ENCODE measurements at places on chromosomes 4 and X.

- DNase-seq, result no peak
These were observed 16.9 kb downstream of the STAP1 start for GRCh38 chr4:67575232-67576058.

DNA sequence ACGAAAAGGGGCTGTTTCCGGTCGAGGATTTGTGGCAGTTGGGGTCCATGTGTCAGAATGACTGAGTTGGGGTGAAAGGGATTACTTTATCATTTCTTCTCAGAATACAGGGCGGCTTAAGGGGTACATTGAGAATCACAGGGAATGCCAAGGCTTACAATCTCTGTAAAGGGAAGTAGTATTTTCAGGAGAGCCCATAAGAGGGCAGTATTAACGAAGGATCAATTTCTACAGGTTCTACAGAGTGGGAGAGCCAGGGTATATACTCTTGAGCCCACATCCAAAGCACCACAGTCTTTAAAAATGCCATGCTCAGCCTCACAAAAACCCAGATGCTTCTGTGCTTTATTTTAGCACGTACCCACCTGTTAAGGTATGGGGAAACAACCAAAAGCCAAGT lies 67.7 kb upstream of the ZXDA start:
- no peak for DNase-seq

- no peak for DNase-seq
These were observed 201.6 kb downstream of the CAMK2D start for GRCh38 chr4:113559947-113560346.

GRCh38 chrX:99750721-99751120 lies 659.4 kb downstream of the PCDH19 start:
- no peak for DNase-seq

GRCh38 chrX:118484216-118484903 lies 11.3 kb upstream of the DOCK11 start:
- DNase-seq, result no peak

DNA sequence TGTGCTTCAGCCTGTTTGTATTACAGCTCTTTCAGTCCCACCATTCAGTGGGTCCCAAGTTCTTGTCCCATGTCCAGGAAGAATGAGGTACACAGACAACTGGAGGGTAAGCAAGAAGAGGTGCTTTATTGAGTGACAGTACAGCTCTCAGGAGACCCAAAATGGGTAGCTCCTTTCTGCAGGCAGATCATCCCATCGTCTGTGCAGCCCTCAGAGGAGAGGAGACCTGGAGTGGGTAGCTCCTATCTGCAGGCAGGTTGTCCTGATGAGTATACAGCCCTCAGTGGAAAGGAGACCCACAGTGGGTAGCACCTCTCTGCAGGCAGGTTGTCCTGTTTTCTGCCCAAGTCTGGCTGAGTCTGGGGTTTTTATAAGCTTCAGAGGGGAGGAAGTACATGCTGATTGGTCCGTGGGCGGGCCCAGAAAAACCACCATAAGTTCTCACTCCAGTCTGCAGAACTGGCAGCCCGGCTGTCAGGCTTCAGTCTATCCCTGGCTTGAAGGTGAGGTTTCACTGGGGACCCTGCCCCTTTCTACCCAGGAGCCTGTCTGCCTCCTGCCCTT lies 18.0 kb downstream of the GRK4 start:
- DNase-seq, result no peak

GRCh38 chr4:116413222-116413621 lies 672.2 kb downstream of the TRAM1L1 start:
- no peak for DNase-seq

- no peak for DNase-seq
These were observed 438.3 kb downstream of the CENPC start for GRCh38 chr4:67106861-67107460.

GRCh38 chr4:135120195-135120594 lies 918.6 kb upstream of the PABPC4L start:
- DNase-seq, result no peak
